Right forelimb (tissue), 1 donor: ENCODE measurements at places on chromosomes 5 and 9.
A peak's percentile ranks its signal among the peaks of the same experiment; 100 is the strongest.

DNA sequence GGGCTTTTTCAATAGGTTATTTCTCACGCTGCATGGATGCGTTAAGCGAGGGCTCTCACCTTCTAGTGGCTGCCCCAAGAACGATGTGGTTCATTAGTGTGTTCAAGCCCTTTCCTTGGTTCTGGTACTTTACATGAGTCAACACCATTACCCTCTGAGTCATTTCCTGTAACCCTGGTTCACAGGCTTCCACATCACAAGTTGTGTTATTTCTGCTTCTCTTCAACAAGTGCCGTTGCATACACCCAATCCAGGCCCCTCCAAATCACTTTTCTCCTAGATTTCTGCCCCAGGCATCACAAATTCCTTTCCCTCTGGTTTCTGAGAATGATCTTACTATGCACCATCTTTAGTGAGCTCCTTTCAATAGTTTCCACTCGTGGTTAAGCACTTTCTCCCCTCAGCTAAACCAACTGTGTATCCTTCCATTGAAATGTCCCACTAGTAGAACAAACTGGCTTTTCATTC is 69.5 kb upstream of the RAD23B start:
- DNase-seq, result no peak

DNA sequence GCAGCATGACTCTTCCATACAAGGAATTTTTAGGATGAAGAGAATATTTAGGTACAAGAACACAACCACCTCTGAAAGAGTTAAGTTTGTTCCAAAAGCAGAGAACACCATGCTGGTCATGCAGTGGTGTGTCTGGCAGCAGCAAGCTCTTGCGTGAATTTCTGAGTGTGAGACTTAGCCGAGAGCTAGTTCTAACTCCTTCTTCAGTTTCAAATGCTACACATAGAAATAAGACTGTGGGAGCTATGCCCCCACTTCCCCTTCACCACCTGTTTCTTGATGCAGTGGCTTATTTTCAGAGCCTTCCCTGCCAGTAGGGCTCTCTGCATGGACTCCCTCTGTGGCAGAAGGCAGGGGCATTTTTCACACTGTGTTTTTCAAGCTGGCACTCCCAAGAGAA is 122.9 kb upstream of the ZNF366 start:
- no peak for DNase-seq

DNA sequence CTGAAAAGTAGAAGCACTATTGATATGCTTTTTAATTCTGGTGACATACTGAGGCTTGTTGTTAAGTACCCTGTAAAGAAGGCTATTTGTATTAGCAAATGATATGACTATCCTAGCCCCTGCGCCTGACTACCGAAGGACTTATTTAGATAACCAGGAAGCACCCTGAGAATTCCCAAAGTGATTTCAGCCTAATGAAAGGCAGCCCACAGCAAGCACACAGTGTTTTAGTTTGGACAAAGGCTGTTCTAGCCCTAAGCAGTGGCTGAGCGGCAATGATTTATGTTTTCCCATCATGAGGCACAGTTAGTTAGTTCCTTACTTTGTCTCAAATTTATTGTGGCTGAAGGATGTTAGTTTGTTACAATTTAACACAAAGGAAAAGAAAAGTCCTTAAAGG is 235.3 kb downstream of the KCTD16 start:
- DNase-seq, result no peak

GRCh38 chr9:112162621-112163413 is 12.3 kb downstream of the SUSD1 start:
- no peak for DNase-seq

DNA sequence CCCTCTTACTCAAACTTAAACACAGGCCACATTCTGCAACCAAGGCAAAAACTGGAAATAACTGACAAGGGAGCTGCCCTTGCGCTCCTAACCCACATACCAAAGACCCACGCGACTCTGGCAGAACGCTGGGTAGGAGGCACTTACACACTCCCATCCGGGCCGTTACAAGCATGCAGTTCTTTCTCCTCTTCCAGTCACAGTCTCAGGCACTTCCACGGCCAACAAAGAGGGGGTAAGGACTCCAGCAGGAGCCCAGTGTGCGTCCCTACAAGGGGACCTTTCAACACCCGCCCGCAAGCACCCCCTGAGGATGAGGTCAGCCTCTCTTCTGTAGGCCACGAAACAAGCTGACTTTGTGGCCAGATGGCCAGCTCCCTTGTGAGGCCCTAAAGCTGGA is 57.4 kb downstream of the SERINC5 start:
- no peak for DNase-seq

- DNase-seq, result no peak
These were observed 19.1 kb upstream of the KCNMB1 start for GRCh38 chr5:170408226-170408625.

DNA sequence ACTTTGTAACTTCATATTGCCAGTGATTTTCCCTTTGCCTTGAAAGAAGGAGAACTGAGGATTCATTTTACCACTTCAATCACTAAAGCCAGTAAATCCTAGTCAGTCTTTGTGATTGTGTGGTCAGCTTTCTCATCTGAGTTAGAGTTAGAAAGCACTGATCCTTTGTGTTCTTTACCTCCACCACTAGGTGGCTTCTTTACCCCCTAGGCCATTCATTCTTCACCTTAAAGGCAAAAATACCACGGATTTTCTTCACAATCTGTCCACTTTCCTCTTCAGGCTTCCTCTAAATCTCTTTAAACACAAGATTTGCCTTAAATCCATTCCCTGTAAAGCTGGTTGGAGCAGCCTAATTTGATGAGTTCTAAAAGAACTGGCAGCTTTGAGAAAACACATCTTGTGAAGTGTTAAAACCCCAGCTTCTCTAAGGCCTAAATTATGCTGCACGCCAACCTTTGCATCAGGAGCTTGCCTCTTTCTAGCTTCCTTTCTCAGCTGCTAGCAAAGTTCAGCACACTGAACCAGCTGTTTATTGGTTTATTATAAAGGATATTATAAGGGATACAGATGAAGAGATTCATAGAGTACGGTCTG is 20.4 kb downstream of the BDP1 start:
- no peak for DNase-seq

- DNase-seq, result no peak
These were observed 13.1 kb upstream of the ZNF79 start for GRCh38 chr9:127411122-127411521.

DNA sequence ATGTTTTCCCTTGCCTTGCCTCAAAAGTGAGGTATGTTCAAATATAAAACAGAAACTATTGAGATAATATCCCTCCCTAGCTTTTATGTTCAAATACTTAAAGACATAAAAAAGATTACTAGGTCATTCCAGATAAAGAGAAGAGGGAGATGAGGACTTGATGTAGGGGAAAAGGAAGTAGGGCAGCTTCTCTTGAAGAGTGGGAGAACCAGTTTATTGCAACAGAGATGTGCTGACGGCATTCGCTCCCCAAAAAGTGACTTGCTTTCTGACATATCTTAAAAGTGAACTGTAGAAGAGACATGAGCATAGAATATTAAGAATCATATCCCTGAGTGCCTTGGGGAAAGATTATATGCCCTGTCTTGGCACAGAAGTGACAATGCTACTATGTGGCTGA is 330.2 kb upstream of the NREP start:
- DNase-seq, result no peak

- DNase-seq, result no peak
These were observed 86.1 kb downstream of the BARX1 start for GRCh38 chr9:93869088-93869487.

- no peak for DNase-seq
These were observed 89.8 kb downstream of the PCDH1 start for GRCh38 chr5:141788296-141788970.

DNA sequence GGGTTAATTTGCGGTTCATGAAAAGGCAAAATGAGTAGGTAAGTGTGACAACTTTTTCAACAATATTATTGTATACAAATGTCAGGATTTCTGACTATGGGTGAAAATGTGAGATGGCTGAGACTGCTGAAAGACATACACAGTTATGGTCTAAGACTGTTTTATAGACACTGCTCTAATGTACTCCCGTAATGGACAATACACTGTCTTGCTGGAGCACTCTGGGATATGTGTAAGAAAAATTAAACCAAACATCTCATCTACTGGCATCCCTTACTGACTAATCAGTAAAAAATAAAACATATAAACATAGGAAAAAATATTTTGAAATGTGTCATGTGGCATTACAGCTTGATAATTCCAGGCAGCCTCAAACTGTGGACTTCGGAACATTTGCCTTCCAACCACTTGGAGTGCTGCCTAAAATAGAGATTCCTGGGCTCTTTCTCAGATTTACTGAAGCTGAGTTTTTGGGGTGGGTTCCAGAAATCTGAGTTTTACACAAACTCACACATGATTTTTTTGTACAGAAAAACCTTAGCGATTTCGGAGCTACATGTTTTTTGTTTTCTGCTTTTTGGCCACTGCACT is 233.9 kb upstream of the TBCA start:
- no peak for DNase-seq

GRCh38 chr5:58901271-58901670 is 318.4 kb downstream of the RAB3C start:
- DNase-seq, result no peak

GRCh38 chr5:116579144-116579543 is 4.5 kb upstream of the SEMA6A start:
- DNase-seq, result no peak

DNA sequence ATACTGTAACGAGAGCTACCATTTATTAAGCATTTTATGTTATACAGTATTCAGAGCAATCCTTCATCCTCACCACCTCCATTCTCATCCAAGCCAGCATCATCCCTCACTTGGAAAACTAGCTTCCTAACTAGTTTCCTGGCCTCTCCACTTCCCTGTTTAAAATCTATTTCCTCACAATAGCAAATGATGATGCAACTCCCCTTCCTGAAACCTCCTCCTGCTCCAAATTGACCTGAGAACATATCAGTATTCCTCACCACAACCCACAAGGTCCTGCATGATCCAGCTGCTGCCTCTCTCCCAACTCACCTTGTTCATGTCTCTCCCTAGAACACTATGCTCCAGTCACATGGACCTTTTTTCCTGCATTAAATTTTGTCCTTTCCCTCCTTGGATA is 4.3 kb upstream of the SLC36A2 start:
- DNase-seq, result no peak

- no peak for DNase-seq
These were observed 421.7 kb upstream of the KIF2A start for GRCh38 chr5:61884252-61884855.

GRCh38 chr5:154811239-154811638 is 39.2 kb downstream of the FAXDC2 start:
- no peak for DNase-seq

- DNase-seq, result no peak
These were observed 89.8 kb upstream of the ELL2 start for GRCh38 chr5:96051401-96051830.

- no peak for DNase-seq
These were observed 31.7 kb downstream of the SPACA9 start for GRCh38 chr9:132910376-132910775.

- no peak for DNase-seq
These were observed 2.4 kb upstream of the UHRF2 start for GRCh38 chr9:6410633-6411032.

DNA sequence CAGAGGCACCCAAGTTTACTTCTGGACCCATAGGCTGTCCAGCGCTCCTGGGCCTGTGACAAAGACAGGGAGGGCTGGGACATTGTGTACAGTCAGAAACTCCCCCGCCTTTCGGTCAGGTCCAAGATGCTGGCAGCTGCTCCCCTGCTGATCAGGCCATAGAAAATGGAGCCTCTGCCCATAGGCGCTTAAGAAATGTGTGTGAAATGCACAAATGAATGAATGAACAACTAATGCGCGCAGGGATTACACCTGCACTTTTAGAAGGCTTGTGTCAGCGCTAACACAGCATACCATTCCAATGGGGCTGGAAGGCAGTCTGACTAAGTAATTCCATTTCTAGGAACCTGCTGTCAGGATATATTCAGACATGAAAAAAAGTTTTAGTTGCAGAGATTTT is 16.3 kb downstream of the PTPN3 start:
- no peak for DNase-seq

DNA sequence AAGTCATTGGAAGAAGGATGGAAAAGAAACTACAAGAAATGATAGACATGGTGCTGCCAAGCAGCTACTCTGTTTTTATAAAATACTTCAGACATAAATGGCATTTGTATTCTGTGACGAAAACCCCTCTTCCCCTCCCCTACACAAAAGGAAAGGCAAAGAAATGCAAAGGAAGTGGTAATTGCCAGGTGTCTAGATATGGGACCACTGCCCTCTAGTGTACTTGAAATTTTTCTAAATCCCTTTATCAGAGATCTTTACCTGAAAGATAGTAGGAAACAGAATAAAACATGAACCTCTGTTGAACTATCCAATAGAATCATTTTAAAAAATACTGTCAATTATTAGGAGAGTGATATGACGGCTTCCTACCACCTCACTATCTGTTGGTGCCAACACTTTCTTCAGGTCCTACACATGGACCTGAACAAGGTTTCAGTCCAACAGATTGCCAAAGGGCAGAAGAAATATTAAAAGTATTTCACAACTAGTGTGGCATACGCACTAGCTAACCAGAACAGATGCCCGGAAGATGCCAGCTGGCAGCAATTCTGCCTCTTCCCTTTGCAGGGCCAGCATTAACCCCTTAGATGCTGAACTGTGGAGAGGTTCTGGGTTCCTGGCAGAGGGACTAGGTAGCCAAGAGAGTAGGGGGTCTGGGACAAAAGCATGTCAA is 104.1 kb downstream of the TSSK1B start:
- DNase-seq, result peak; percentile 54

- no peak for DNase-seq
These were observed 44.1 kb downstream of the DPYSL3 start for GRCh38 chr5:147465747-147466146.

DNA sequence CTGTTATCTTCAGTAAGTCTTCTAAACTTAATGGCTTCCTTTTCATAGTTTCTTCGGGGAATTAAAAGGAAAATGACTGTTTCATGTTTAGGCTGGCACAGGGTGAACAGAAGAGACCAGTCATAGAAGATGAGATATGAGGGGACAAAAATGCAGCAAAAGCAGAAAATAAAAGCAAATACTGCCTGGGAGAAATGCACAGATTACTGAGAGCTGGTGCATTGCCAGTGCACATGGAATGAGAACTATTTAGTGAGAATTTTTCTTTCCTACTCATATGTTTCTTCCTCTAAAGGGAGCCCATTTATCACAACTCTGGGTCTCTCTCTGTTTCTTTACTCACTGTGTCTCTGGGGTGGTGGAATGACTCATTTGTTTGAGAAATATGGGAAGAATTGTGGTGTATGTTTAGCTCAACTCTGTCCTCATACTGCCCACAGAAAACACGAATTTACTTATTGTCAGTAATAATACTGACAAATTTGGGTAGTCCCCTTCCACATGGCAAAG is 25.9 kb upstream of the ANKRD55 start:
- no peak for DNase-seq

DNA sequence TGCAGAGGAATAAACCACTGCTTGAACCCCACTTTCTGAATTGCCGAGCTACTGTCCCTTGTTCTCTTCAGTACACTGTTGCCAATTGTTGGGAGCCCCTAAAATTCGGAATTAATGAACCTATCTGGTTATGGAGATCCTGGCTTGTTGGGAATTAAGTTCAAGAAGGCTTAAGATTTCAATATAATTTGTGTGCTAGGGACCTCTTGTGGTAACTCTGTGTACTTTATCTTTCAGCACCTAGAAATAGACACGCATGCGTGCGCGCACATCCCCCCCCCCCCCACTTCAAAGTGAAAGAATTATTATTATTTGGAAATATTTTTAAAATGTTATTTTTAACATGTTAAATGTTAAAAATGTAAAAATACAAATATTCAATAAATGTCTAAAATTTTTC is 53.3 kb upstream of the FAM169A start:
- DNase-seq, result no peak
